Stimulated activated CD4-positive, alpha-beta T cell treated with anti-CD3 and anti-CD28 coated beads, Interleukin-12 subunit alpha, Interleukin-12 subunit beta, amount 100 ng/mL, for 48 hours (primary cell): ENCODE measurements at places on chromosomes 2 and 18.

- DNase-seq: no peak
Observed at GRCh38 chr2:39338502-39338901, 94.7 kb upstream of the CDKL4 start.

- DNase-seq: no peak
Observed at GRCh38 chr2:136530146-136530545, 235.2 kb upstream of the THSD7B start.

DNA sequence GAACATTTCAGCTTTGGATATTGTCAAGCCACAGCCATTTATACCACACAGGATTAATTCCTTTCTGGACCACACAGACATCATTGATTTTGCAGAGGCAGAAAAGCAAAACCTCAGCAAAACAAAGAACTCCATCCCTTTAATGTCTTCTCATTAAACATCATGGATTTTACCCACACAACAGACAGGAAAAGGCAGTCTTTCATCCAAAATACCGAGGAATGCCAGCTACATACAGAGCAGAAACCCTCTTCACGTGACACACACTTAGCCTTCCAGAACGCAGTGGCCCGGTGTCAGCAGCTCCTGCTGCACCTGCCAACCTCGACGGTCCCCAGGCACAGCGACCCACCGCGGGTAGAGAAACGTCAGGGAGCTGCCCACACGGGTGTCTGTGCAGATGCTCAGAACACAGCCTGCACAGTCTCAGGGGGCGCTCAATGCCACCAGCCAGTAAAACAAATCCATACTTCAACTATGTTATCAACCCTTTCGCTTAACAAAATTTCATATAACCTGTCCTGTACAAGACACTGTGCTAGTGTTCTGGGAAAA lies 304.5 kb downstream of the EIPR1 start:
- DNase-seq: no peak

- no peak for DNase-seq
Observed at GRCh38 chr18:10727477-10727876, 201.7 kb downstream of the NAPG start.

DNA sequence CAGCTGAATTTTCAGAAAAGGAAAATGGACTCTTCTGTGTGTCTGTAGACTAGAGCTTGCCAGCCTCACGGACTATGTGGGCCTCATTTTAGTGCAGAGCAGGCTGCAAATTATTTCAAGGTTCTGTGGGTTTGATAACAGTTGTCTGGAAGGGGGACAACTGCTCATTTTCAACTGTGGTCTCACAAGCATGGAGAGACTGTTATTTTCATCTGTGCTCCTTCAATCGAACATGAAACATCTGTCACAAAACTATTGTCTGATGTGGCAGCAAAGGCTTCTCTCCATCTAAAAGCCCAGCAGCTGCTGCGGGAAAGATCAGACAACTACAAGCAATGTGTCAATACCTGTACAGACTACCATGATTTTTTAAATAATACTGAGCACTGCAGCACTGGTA lies 211.8 kb downstream of the LRRTM4 start:
- no peak for DNase-seq

DNA sequence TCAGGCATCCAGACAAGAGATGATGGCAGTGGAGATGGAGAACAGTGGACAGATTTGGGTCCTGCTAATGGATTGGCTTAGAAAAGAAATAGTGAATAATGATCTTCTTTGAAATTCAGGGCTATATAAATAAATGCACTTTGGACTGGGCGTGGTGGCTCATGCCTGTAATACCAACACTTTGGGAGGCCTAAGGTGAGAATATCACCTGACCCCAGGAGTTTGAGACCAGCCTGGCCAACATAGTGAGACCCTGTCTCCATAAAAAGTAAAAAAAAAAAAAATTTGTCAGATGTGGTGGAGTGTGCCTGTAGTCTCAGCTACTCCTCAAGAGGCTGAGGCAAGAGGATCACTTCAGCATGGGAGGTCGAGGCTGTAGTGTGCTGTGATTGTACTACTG lies 102.4 kb upstream of the STON1 start:
- DNase-seq: no peak

GRCh38 chr18:22108674-22109073 lies 60.7 kb upstream of the GATA6 start:
- no peak for DNase-seq

DNA sequence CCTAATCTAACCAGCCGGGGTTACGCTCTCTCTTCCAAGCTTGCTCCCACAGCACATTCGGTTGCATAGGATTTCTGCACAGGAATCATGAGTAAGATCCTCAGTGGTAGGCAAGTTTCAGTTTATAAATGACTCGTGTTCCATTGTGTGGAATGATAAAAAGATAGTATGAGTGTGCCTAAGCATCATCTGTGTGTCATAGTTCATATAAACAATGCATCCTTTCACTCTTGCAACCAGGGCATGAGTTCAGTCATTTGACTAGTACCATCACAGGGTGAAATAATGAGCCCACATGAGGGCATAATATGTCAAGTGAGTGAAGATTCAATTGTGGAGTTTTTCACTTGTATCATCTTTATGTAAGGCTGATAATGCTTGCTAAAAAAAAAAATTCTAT lies 417.1 kb upstream of the CDH2 start:
- DNase-seq: no peak

DNA sequence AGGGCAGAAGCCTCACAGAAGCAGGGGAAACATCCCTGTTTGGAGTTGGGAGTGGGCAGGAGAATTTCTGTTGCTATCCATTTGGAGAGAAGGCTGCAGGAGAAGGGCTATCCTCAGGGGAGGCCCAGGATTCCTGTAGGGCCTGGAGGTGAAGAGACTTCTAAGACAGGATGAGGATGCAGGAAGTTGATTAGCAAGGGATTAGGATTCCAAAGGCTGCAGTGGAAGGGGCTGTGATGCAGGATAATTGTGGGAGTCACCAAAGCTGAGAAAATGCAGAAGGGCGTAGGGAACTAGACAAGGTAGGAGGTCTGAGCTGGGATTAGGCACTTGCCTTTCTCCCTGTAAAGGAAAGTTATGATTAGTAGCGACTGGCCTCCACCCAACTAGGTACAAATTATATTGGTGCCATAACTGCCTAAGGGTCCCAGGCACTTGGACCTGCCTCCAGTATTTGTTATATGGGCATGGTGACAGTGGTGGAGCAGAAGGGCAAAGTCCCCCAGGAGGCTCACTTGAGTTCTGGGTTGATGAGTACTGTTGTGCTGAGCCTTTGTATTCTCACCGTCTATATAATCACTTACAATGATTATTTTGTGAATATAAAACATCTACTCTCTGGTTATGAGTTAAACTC lies 96.4 kb upstream of the MSTN start:
- no peak for DNase-seq

DNA sequence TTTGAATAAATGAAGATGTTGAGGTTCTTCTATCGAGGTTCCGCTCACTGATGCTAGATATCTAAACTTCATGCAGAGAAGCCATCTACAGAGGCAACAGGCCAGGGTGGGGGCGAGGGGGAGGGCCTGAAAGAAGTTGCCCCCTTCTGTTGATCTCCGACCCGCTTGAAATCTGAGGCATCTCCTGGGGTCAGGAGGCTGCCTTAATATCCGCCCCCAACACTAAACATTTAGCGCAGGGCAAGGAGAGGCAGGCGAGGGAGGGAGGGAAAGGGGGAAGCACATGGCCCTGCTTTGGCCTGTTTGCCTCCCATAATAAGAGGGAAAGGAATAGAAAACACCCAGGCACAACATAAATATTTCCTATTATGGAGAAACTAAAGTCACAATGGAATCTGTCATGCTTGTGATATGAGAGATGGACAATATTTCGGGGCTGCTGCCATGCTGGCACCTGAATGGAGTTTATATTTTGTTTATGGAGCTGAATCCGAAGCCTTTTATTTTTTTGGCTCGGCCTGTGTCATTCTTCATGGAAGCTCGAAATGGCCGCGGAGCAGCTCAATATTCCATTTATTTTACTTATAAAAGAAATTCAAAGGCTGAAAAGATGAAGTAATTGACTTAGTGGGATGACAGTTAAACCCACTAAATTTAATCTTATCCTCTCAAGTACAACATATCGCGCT lies 221.1 kb downstream of the INSIG2 start:
- DNase-seq: no peak

GRCh38 chr2:144595686-144596072 lies 75.8 kb upstream of the ZEB2 start:
- DNase-seq: no peak

DNA sequence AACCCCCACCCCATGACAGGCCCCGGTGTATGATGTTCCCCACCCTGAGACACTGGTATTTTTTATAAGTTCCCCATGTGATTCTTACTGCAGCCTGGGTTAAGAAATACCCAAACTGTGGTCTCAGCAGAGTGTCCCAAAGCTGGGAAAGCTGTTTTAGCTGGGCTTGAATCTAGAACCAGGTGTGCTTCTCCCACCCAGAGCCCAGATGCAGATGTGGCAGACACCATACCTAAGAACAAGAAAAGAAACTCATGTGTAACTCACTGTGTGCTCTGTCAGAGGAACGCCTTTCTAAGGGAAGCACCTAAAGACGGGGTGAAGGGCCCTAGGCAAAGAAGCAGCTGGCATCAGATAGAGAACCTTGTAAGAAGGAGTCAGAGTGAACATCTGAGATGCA lies 23.9 kb downstream of the DOK1 start:
- DNase-seq: no peak

GRCh38 chr2:134161170-134161547 lies 92.7 kb upstream of the MGAT5 start:
- no peak for DNase-seq

- no peak for DNase-seq
Observed at GRCh38 chr18:39425172-39425850, 1859.7 kb upstream of the CELF4 start.

DNA sequence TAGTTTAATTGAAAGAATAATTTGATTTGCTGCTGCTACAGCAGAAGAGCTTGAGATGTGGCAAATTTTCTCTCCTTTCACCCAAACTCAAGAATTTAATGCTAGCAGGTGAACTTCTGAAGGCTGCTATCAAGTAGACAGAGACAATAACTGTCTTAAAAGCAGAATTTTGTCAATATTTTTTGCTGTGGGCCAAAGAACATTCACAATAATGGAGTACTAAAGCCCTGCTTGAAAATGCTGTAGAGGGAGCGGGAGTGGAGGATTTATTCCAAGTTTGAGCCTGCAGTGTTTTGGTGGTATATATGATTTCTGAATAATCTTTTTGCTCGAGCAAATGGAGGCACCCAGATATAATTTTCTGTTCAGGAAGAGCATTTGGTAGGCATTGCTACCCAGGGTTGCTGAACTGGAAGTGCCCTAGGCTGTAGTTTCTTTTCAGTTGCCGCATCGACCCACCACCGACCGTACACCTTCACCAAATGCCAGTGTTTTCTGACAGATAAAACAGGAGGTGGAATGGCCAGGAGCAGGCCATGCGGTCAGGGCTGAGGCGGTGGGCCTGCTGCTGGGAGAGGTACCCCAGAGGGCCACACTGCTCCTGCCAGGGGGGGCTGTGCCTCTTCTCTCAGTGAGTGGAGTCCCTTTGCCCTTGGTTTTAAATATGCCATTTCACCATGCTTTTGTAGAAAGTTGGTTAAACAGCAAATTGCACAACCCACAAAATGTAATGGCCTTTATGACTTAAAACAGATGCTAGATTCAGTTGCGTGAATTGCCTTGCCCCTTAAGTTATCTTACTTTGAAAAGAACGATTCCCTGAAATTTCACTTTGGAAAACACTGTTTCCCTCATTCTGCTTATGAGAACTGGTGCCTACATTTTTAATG lies 36.4 kb downstream of the TSHZ1 start:
- DNase-seq: no peak

- DNase-seq: no peak
Observed at GRCh38 chr2:80086831-80087230, 217.7 kb downstream of the LRRTM1 start.

- DNase-seq: no peak
Observed at GRCh38 chr2:71748227-71748626, 294.9 kb downstream of the DYSF start.

DNA sequence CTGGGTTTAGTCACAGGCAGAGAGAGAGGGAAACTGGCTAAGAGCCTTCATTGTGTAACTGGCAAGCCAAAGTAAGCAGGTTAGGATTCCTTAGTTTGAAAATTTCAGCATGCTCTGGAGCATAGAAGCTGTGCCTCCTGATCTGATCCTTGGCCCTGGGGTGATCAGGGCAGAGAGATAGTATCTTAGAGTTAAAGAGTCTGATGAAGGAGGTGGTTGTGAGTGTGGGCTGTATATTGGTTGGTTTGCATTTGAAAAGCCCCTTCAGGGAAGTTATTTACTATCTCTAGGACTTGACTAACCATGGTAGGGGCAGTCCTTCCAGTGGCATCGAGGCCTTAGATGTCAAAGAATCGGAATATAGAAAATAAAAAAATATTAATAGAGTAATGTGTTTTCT lies 230.1 kb downstream of the CD226 start:
- no peak for DNase-seq

- DNase-seq: no peak
Observed at GRCh38 chr2:28444956-28445355, 50.9 kb upstream of the PLB1 start.

- no peak for DNase-seq
Observed at GRCh38 chr2:211401328-211401727, 844.9 kb downstream of the CPS1 start.

DNA sequence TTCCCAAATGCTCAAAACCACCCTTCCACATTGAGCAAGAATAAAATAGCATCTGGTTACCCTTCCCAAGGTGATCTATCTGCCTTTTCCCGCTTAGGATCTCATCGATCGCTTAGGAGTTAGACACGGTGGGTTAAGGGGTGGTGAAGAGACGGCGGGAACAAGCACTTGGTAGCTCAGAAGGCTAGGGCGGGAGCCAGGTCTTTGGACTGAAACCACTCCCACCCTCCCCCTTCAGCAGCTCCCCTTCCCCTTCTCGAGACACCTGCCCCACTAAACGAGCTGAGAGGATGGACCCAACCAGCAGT lies 513 bp downstream of the THOC1 start:
- no peak for DNase-seq
